Neural crest cell (in vitro differentiated cells): ENCODE measurements at places on chromosomes 5 and 9. TPM values are rescaled to one million over a fixed set of nuclear protein-coding genes. Genes with fewer than 3 reads are reported as not detected.

GRCh38 chr5:143014017-143014651 lies 244.0 kb downstream of the ARHGAP26 start:
- no peak overlapping the region for H3K27ac ChIP-seq
- H3K4me1 ChIP-seq: peaks cover 6% of the 10 kb centered on the region
- H3K4me3 ChIP-seq: no peak overlapping the region
- H3K27me3 ChIP-seq: no peaks in the 10 kb centered on the region
- peaks cover 3% of the 10 kb centered on the region for H3K36me3 ChIP-seq
- DNase-seq: peak; percentile 12

- no peaks in the 10 kb centered on the region for H3K27me3 ChIP-seq
- H3K27ac ChIP-seq: no peak overlapping the region
- DNase-seq: no peak
- H3K36me3 ChIP-seq: no peaks in the 10 kb centered on the region
- no peak overlapping the region for H3K4me3 ChIP-seq
- peaks cover 3% of the 10 kb centered on the region for H3K4me1 ChIP-seq
Observed at GRCh38 chr5:135443161-135443960, 3.8 kb downstream of the DCANP1 start.

DNA sequence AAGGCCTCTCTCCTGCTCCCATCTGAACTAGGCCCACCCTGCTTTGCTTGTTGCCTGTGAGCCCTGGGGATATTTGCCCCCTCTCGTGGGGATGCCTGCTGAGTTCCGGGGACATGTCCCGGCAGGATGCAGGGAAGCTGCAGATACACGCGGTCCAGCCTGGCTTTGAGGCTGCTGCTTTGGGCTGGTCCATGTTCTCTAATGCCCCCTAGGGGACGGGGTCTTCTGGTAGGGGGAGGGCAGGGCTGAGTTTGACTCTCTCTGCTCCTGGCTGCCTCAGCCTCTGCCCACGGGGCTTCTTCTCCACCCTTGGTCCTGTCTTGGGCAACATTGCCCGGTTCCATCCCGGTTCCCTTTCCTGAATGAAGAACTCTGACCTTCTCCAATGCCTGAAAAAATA lies 84.9 kb upstream of the ASS1 start:
- no peak for DNase-seq
- no peaks in the 10 kb centered on the region for H3K36me3 ChIP-seq
- H3K4me3 ChIP-seq: no peak overlapping the region
- H3K27ac ChIP-seq: no peak overlapping the region
- no peaks in the 10 kb centered on the region for H3K4me1 ChIP-seq

GRCh38 chr9:133089271-133089671 lies 27.5 kb downstream of the CEL start:
- no peaks in the 10 kb centered on the region for H3K36me3 ChIP-seq
- no peak overlapping the region for H3K27ac ChIP-seq
- H3K4me1 ChIP-seq: no peaks in the 10 kb centered on the region
- no peak for DNase-seq
- H3K27me3 ChIP-seq: no peaks in the 10 kb centered on the region

DNA sequence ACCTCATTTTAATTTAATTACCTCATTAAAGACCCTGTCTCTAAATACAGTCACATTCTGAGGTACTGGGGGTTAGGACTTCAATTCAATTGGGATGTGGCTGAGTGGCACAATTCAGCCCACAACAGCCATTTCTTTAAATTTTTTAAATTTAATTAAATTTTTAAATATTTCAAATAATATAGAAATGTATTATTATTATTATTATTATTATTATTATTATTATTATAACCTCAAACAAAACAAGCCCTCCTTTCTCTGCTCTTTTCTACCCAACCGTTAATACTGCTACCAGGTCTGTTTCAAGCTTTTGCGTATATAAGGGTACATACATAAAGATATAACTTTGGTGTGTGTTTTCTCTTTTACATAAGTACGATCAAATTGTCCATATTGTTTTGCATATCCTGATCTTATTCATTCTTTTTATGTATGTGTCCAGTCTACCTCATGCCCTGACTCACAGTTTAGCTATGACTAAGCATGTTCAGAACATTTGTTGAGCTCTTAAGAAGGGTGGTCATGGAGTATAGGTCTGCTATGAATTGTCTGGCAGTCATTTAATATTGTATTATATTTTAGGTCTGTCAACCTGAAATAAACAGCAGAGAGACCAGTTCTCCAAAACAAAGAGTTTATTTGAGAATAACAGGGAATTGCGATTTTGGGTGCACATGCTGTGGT lies 16.1 kb upstream of the RAB14 start:
- no peaks in the 10 kb centered on the region for H3K36me3 ChIP-seq
- H3K4me1 ChIP-seq: peaks cover 29% of the 10 kb centered on the region
- no peak for DNase-seq
- H3K4me3 ChIP-seq: no peak overlapping the region
- H3K27ac ChIP-seq: no peak overlapping the region

GRCh38 chr9:131747352-131747751 lies 7.5 kb upstream of the RAPGEF1 start:
- H3K4me1 ChIP-seq: peaks cover 9% of the 10 kb centered on the region
- H3K36me3 ChIP-seq: no peaks in the 10 kb centered on the region
- DNase-seq: no peak
- peaks cover 8% of the 10 kb centered on the region for H3K27me3 ChIP-seq
- no peak overlapping the region for H3K27ac ChIP-seq

DNA sequence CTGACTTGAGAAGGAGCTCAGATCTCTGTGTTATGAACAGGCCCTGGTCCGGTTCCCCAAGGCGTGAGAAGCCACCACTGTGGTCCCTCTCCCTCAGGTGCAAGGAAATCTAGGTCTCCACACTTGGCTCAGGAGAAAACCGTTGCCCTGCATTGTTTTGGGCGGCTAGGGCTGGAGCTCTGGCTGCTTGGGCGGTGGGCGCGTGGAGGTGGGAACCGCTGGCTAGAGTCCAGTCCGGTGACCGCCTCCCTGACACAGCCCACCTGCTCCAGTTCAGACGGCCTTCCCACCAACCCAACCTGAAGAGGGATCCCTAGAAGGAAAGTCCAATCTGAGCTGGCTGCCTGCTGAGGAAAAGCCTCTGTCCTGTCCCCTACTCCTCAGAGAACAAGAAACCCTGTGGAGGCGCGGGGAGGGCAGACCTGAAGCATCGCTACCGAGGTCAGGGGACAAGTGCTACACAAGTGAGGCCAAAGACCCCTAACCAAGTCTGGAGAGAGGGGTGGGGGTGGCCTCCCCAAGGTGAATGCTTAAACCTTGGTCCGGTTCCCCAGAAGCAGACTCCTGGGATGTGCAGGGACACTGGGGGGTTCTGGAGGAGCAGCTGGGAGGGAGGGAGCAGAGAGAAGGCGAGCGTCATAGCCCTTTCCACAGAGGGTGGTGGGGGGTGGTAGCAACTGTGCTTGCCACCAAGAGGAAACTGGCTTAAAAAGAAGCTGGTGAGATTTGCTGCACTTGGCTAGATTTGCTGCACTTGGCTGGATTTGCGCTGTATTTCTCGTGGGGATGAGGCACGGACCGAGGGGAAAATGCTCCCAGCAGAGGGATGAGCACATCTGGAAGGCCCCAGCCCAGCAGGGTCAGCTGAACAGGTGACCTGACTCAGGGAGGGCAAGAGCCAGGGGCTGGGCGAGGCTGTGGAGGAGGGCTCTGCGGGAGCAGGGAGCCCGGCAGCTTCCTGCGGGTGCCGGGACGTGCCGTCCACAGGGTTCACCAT lies 65.2 kb downstream of the RAPGEF1 start:
- DNase-seq: no peak
- peaks cover 49% of the 10 kb centered on the region for H3K4me1 ChIP-seq

DNA sequence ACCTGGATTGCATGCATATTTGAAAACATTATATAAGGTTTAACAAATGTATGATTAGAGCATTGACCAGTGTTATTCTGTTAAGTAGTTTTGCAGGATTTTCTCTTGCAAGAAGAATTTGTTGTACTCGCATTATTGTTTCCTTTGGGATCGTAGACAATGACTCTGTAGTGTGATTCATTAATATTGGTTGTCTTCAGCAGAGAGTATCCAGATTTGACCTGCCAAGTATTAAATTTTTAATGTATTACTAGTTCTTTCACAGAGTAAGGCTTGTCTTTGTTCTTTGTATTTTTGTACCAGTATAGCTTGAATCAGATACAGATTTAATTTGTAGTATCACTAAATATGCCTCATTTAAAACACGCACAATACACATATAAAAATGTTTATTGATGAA lies 155.0 kb downstream of the PBX3 start:
- no peaks in the 10 kb centered on the region for H3K27me3 ChIP-seq
- peaks cover 28% of the 10 kb centered on the region for H3K4me1 ChIP-seq
- no peak overlapping the region for H3K4me3 ChIP-seq
- H3K27ac ChIP-seq: no peak overlapping the region
- DNase-seq: no peak

ARID3C gene
- total RNA-seq: 0.68 TPM in 1 of 2 replicates, not detected in the other

DNA sequence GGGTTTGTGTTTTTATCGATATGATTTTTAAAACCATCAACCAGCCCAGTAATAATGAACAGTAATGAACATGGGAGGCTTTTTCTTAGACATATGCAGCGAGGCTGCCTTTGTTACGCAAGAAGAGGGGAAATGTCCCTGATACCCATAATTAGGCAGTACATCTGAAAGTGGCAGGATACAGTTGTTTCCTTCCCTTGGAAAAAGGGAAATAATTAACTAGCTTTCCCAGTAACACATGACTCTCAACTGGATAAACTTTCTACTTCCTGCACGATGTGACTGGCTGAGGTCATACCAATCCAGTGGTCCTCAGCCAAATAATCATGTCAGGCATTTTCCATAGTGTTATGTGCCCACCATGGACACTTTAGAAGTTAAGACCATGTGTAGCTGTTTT lies 431.6 kb upstream of the C9orf72 start:
- no peaks in the 10 kb centered on the region for H3K36me3 ChIP-seq
- no peaks in the 10 kb centered on the region for H3K27me3 ChIP-seq
- no peak overlapping the region for H3K27ac ChIP-seq
- H3K4me1 ChIP-seq: no peaks in the 10 kb centered on the region
- DNase-seq: no peak

GRCh38 chr9:27548055-27548741 lies 18.6 kb upstream of the MOB3B start:
- DNase-seq: no peak
- H3K4me3 ChIP-seq: no peak overlapping the region
- H3K4me1 ChIP-seq: no peaks in the 10 kb centered on the region
- peaks cover 12% of the 10 kb centered on the region for H3K36me3 ChIP-seq
- H3K27me3 ChIP-seq: no peaks in the 10 kb centered on the region

GRCh38 chr5:100423330-100423729 lies 111.8 kb upstream of the FAM174A start:
- no peak overlapping the region for H3K4me3 ChIP-seq
- H3K27ac ChIP-seq: no peak overlapping the region
- no peak for DNase-seq

GRCh38 chr9:128735373-128735772 lies 11.4 kb upstream of the ZDHHC12 start:
- no peaks in the 10 kb centered on the region for H3K27me3 ChIP-seq
- DNase-seq: no peak
- no peak overlapping the region for H3K4me3 ChIP-seq
- H3K36me3 ChIP-seq: peaks cover 3% of the 10 kb centered on the region

DNA sequence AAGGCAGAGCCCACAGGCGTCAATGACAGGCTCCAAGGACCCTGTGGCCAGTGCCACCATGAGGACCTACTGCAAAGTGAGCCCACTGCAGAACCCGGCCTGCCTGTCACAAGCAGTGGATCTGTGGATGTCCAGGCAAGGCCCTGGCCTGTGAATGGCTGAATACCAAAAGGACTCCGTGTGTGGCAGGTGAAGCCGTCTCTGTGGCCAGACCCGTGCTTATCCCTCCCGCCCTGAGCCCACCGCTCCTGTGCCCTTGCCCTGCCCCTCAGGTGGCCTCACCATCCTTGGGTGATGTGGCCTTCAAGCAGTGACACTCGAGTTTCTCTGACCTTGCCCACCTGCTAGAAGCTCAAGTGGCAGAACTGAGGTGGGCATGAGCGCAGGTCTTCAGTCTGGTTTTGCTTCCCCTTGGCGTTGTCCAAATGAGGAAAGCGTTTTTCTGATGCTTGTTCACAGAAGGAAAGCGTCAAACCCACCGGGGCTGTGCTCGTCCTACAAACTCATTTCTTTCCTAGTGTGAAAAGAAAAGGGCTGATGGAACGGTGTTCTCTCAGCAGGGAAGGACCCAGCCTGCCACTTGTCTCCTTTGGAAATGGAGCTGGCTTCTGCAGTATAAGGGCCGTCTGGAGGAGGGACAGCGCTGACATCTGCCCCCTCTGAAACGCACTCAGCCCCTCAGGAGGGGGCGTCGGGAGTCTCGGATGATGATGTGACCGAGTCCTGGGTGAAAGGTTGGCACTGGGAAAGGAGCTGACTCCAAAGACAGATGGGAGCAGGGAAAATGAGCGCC lies 377.7 kb upstream of the IRX4 start:
- H3K27me3 ChIP-seq: no peaks in the 10 kb centered on the region
- no peak for DNase-seq
- H3K36me3 ChIP-seq: no peaks in the 10 kb centered on the region
- no peak overlapping the region for H3K4me3 ChIP-seq
- no peak overlapping the region for H3K27ac ChIP-seq

- DNase-seq: no peak
- H3K36me3 ChIP-seq: no peaks in the 10 kb centered on the region
- no peak overlapping the region for H3K27ac ChIP-seq
Observed at GRCh38 chr9:36436909-36437308, 36.8 kb upstream of the RNF38 start.

GRCh38 chr5:179858241-179858585 lies 404 bp downstream of the MRNIP start:
- peaks cover 26% of the 10 kb centered on the region for H3K4me1 ChIP-seq
- peaks cover 3% of the 10 kb centered on the region for H3K36me3 ChIP-seq
- H3K27ac ChIP-seq: peak overlapping the region; percentile 88
- peak overlapping the region; percentile 98 for H3K4me3 ChIP-seq

APBA1 gene
- total RNA-seq: 3.7 and 4.4 TPM in 2 replicates

STARD4 gene
- 62.3 and 62.5 TPM in 2 replicates for total RNA-seq

- H3K27ac ChIP-seq: peak overlapping the region; percentile 94
- H3K27me3 ChIP-seq: peaks cover 89% of the 10 kb centered on the region
- H3K36me3 ChIP-seq: no peaks in the 10 kb centered on the region
- peaks cover 34% of the 10 kb centered on the region for H3K4me1 ChIP-seq
- peak; percentile 46 for DNase-seq
Observed at GRCh38 chr9:14314929-14315874, 1.3 kb upstream of the NFIB start.

- no peak overlapping the region for H3K4me3 ChIP-seq
- DNase-seq: no peak
- H3K4me1 ChIP-seq: peaks cover 29% of the 10 kb centered on the region
- peaks cover 6% of the 10 kb centered on the region for H3K36me3 ChIP-seq
- H3K27me3 ChIP-seq: no peaks in the 10 kb centered on the region
- no peak overlapping the region for H3K27ac ChIP-seq
Observed at GRCh38 chr5:157817928-157818327, 41.0 kb downstream of the CLINT1 start.

SHISAL2B gene
- total RNA-seq: 0.55 and 0.93 TPM in 2 replicates
